ENCODE measurements at places on chromosomes 12 and 14.
A peak's percentile ranks its signal among the peaks of the same experiment; 100 is the strongest.

DNA sequence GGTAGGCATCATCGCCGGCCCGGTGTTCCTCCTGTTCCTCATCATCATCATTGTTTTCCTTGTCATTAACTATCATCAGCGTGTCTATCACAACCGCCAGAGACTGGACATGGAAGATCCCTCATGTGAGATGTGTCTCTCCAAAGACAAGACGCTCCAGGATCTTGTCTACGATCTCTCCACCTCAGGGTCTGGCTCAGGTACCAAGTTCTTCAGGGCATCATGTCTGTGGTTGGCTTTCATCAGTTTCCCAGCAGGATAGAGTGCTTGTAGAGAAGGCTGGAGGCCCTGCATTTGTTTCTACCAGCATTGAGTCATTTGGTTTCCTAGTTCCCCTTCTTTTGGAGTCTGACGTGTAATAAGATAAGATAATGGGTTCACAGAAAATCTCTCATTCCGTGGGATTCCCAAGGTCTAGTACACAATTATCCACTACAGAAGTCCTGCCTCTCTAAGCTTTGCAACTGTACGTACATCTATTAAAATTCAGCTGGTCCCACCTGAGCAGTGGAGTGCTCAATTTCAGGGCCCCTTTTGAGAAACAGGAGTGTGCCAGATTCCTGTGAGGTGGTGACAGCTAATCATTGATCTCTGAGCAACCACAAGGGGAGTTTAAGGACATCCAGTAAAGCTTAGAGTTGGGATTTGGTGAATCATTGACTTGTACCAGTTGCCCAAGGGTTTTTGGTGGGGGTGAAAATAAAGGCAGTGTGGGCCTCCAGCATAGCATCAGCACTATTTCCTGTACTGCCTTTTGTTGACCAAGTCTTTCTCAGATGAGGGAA lies 25.1 kb downstream of the ACVR1B start:
- no peak for DNase-seq

GRCh38 chr12:66013224-66013623 lies 117.3 kb downstream of the LLPH start:
- no peak for DNase-seq

DNA sequence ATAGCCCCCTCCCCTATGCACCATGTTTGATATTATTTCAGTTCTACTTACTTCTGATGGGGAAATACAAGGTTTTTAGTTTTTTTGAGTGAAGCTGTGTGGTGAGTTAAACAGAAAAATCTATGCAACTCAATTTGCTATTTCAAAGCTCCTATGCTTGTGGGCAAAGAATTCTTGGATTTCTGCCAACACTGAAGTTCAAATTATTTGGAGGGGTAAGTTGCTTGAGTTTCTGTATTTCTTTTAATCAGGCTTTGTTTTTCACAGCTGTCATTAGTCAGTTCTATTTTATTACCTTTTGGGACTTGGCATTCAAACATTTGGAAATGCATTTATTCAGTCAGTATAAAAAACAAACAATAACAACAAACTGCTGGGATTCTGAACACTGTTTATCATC lies 407.5 kb upstream of the MGAT4C start:
- no peak for DNase-seq

DNA sequence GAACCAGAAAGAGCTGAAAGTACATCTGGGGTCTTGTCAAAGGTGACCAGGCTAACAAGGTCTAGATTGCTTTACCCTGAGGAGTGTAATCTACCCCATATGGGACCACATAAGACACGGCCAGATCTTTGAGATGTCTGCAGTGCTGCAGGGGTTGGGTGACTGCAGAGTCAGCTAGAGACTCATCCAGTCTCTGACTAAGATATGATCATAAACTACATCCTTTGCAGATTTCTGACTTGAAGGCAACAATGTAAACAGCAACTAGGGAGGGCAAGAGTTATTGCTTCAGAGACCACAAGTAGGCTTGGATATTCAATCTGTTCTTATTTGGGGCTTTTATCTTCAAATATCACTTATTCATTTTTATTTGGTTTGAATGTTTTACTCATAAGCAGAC lies 1080.5 kb upstream of the FOXG1 start:
- no peak for DNase-seq

DNA sequence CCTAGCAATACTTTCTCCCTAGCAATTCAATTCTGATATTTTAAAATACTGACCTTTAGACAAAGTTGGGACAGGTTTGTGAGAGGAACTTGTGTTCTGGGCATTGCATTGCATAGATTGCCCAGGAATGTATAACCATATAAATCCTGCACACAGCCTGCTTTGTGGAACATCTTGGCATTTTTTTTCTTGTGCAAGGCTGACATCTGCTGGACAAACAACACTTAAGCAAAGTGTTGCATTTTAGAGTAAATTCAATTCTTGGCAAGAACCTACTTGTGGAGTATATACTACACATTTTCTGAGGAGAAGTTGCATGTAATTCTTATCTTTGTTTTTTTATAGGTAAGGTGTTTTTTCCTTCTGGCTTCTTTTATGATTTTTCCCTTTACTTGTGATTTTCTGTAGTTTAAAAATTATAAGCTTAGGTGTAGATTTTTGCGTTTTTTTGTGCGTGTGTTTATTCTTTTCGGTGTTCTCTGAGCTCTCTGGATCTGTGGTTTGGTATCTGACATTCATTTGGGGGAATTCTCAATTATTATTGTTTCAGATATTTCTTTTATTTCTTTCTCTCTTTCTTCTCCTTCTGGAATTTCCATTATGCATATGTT lies 26.4 kb downstream of the TESPA1 start:
- peak; percentile 14 for DNase-seq

DNA sequence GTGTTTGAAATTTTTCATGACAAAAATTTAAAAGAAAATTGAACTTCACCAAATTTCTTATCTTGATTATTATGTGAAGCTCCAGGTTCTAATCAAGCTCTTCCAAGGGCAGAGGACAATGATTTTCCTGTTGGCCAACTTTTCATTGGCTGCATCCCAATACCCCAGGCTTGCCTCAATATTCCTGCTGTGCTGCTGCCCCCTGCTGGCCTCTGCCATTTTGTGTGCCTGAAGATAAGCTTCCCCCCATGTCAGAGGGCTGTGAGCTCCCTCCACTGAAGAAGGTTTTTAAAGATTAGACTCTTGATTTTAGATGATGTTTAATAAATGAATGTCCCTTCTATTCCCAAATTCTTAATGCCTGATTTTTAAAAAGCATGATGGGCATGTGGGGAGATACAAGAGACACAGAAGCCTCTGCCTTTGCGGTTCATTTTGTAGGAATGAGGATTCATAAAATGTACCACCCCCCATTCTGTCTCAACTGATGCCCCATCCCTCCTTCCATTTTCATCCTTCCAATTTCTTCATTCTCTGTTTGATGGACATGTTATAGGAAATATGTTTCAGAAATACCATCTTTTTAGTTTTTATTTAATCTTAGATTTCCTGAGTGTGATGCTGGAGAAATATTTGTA lies 76.7 kb upstream of the RGS6 start:
- DNase-seq: no peak

DNA sequence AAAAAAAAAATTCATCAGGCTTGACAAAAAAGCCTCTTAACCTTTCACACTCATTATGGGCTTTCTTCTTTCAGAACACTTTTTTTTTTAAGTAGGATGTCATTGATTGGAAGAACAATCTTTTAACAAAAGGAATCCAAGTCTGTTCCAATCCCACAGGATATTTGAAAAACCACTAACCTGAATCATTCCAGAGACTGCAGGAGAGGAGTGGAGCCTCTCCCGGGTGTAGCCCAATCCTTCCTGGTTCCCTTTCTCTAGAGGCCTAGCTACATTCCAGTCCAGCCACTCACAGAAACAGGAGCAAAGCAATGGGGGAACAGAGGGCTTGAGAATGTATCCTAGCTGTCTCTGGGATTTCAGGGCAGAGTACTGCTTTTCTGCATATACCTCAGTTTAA lies 4.3 kb downstream of the MFAP5 start:
- no peak for DNase-seq

DNA sequence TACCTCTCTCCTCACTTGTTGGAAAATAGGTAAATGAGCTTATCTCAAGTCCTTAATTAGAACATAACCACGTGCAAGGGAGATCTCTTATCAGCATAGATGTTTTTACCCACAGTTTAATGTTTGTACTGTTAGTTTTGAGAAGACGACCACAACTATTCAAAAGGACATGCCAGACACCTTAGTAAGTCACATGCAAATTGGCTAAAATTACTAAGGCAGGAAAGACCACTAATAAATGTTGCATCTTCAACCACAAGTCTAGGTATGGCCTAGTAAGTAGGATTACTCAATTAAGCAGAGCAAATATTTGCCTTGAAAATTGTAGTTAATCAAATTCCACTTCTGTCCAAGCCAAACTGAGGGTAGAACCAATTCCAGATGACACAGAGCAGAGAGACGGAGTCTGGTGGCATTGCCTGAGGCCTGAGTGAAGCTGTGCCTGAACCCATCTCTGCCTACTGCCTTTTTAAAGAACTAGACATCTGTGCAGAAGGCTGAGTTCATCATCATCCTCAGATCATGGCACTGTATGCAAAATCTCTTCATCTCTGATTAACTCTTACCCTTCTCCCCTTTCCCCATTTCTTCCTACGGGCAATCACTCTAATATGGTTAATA lies 29.7 kb upstream of the CHST11 start:
- no peak for DNase-seq

GRCh38 chr14:92542766-92543554 lies 29.4 kb downstream of the RIN3 start:
- no peak for DNase-seq

- DNase-seq: no peak
Measured at GRCh38 chr14:99459481-99460100, 21.1 kb downstream of the SETD3 start.

GRCh38 chr12:100216337-100216736 lies 15.7 kb downstream of the ACTR6 start:
- DNase-seq: no peak

DNA sequence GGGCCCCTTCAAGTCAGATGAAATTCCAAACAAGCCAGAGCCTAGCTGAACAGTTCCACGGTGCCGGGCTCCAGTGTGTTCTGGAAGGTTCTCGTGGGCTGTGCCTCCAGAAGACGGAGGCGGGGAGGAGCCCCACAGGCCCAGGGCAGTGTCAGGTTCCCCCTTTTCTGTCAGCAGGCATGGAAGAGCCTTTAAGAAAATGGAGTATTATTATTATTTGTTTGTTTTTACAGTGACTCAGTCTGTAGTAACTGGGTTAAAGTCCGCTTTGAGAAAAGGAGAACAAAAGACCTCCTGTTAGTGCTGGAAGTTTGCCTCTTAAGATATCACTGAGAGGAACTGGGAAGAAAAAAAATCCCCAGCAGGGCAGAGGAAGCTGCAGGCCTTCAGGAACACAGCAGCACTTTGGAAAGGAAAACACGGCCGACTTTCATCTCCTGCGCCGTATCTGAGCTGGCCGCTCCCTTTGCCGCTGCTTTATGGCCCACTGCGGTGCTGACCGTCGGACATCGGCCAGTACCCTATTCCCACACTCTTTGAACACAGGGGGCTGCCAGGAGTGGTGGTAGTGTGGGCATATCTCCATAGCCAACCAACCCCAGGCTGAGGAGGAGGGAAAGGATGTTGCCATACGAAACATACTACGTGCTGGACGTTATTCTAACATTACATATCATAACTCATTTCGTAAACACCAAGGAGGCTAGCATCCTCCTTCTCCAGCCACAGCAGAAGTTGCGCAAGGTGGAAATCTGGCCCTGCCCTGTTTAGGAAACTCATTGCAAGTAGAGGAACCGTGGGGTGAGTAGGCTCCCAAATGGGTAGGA lies 194.0 kb downstream of the ZFP36L1 start:
- no peak for DNase-seq

- no peak for DNase-seq
Measured at GRCh38 chr12:53320352-53321195, 836 bp downstream of the AAAS start.

DNA sequence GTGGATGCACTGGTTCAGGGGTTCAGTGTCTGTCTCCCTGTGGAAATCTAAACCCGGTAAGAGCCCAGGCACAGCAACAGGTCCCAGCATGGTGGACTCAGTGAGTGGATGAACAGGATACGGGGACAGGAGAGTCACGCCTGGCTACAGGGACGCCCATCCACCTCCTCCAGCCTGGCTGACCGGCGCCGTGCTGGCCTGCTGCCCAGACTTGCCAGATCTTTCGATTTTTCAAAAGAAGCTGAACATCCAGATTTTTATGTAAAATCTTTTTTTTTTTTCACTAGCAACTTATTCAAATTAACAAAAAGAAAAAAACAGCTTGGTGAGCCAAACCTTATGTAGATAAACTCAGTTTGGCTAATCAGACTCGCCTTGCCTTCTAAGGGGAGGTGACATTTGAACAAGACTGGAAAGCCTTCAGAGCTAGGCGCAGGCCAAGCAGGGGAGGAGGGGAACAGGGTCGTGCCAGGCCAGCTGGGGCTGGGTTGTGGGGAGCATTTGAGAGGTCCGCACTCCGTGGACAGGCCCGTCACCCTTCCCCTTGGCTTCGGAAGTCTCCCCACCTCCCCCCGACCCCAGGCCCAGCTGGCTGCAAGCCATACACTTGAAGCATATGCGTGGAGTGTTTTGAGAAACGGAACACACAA lies 87.8 kb upstream of the NCOR2 start:
- DNase-seq: peak; percentile 72
